Omental fat pad (tissue), 4 donors: ENCODE measurements at places on chromosomes 3 and 15.

GRCh38 chr3:108031895-108032294, 58.9 kb downstream of the CD47 start:
- no peak for DNase-seq

DNA sequence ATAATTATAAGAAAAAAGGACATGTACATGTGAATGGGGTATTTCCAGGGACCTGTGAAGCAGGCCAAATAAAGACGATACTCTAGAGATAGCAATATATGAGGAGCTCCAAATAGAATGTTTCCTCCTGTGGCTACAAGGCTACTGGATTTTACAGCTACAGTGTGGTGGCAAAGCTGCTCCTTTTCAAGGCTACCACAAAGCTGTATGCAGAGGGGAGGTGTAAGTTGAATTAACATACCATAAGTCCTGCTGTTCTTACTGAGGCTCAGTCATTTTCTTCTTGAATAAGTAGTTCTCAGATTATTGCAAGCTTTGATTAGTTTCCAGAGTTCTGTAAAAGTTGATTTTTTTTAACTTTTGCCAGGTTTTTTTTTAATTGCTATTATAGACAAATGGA, 1184.6 kb upstream of the EPHA6 start:
- no peak for DNase-seq

DNA sequence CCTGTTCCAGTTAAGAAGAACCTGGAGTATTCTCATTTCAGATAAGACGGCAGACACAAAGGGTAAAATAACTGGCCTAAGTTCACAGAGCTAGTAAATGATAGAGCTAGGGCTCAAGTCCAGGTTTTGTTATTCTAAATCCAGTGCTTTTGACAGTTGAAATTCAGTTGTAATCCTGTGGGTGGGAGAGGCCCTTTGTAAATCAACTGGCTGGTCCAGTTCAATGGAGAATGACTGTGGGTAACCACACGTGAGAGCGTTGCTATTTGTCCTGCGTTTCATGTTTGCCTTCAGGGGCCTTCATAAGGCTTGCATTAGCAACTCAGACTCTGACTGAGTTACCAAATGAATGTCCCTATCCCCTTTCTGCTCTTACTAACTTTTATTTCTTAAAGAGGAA, 24.2 kb upstream of the CD96 start:
- DNase-seq, result no peak

- DNase-seq, result no peak
Observed at GRCh38 chr3:5948084-5948483, 760.6 kb downstream of the EDEM1 start.

- DNase-seq, result no peak
Observed at GRCh38 chr15:38065721-38066345, 131.4 kb downstream of the TMCO5A start.

- no peak for DNase-seq
Observed at GRCh38 chr3:33826688-33827087, 28.3 kb downstream of the PDCD6IP start.

DNA sequence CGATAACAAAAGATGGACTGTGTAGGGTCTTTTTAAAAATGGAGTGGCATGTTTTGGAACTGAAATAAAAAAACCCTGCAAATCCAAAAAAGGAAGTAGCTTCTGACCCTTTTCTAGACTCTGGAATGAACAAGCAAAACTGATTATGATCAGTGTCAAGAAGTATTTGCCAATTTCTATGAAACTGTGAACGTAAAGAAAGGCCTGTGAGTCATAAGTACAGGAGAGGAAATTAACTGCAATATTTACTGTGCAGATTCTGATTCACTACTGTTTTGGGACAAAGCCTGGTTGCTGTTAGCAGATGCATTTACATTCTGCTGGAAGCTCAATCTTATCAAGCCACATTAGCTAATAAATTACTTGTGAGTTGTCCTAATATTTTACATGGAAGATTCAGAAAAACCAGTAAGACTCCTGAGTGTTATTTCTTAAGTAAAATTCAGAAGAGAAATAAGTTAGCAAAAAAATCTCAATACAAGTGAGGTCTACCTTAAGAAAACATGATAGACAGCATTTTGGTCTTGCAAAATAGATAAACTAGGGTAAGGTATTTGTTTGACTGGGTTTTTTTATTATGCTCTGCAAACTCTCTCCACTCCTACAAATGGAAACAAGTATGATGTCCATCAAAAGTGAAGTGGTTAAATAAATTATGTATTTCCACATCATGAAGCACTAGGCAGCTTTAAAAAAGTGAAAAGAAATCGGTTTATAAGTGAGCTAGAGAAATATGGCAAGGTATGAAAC, 90.2 kb upstream of the LMOD3 start:
- no peak for DNase-seq

- DNase-seq, result no peak
Observed at GRCh38 chr3:131218196-131218595, 163.4 kb upstream of the NUDT16 start.

DNA sequence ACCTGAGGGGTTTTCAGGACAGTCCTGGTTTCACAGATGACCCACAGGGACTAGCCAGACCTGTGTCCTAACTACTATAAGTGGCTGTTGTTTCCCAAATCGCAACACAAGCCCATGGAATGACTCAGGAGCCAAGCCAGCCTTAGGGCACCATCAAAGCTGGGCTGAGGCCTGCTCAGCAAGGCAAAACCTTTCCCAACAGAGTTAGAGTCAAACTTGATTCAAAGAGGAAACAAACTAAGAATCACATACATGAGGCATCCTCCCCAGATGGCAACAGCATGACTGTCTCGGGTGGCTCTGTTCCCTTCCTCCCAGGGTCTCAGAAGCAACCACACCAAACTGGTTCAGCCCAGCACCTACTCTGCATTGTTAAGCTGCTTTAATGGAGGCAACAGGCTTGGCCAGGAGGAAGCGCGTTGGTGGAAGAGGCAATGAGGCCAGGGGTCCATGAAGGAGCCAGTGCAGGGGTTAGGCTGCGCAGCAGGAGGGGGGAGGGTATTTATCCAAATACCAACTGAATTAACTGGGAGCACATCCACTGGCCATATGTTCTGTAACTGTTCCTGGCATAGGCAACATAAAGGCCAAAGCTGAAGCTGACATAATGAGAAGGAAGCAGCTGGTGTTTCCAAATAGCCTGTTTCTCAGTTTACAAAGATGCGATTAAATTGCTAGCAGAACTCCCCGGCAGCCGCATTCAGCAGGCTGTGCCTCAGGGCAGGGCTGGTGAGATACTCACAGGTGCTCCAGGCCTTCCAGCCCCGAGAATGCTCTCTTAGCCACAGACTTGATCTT, 102.4 kb downstream of the LRIG1 start:
- no peak for DNase-seq

DNA sequence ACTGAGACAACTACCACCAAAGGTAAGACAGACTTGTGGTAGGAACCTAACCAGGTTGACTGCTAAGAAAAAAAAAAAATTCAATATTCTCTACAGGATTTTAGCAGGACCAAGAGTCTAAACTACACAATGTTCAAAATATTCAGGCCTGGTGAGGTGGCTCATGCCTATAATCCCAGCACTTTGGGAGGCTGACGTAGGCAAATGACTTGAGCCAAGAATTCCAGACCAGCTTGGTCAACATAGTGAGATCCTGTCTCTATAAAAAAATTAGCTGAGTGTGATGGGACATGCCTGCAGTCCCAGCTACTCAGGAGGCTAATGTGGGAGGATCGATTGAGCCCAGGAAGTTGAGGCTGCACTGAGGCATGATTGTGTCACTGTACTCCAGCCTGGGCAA, 341.6 kb upstream of the WNT5A start:
- DNase-seq, result no peak

DNA sequence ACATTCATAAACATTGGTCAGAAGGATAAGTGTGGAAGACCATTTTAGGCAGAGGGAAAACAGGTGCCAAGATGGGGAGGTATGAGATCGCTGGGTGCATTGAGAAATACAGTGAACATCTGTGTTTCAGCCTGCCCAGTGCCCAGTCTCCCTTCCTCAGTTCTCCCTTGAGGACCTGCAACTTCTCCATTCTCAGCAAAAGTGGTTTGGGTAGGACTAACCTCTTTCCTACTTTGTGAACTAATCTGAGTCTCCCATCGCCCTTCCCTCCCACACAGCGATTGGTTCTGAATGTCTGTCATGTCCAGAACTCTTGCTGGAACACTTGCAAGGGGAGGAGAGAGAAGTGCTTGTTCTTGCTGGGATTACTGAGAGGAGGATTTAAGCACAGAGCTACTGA, 10.9 kb upstream of the CCNL1 start:
- no peak for DNase-seq

DNA sequence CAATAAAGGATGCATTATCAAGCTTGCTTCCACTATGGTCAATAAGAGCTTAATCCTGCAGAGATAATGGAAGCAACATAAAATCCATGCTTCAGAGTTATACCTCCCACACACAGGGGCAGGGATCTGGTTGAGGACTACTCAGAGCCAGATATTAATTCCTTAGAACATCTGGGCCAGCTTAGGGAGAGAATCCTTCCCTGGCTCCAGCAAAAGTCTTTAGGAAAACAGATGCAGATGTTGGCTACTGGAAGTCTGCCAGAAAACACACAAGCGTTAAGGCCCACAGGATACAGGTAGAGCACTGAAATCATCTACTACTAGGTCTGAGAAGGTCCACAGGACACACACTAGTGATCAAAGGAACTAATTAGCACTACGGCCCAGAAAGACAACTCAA, 25.2 kb downstream of the TMEM202 start:
- no peak for DNase-seq

DNA sequence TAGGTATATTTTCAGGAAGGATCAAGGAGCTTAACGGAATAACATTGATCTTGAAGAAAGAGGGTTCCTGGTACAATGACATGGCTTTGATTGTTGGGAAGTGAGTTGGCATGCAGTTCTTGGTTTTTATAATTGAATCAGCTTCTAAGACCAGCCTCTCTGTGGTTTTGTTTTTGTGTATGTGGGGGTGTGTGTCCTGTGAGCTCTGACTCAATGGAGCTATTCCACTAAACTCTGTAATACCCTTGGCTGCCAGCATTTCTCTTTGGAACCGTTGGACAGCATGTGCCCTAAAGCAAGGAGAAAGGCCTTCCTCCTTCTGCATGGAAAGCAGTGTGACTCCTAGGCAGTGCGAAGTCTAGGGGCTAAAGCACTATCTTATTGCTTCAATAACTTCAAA, 124.8 kb downstream of the EDEM1 start:
- DNase-seq, result no peak

DNA sequence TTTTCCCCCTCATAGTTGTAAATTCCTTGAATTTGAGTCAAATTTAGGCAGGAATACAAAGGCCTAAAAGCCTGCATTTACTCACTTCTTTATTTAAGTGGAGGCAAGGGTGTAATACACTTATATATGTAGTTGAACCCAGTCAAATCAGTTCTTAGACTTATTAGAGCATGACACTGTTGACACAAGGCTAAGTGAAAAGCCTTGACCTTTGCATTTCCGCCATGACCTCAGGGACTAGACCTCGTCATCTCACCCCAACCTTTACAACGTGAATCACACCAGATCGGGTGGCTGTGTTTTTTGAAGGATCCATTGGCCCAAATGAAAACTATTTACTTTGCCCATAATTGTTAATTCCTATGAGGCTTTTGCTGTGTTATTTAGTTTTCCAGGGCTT, 774.4 kb downstream of the ROBO1 start:
- no peak for DNase-seq

GRCh38 chr3:133888726-133889340, 6.8 kb downstream of the RAB6B start:
- DNase-seq, result no peak

DNA sequence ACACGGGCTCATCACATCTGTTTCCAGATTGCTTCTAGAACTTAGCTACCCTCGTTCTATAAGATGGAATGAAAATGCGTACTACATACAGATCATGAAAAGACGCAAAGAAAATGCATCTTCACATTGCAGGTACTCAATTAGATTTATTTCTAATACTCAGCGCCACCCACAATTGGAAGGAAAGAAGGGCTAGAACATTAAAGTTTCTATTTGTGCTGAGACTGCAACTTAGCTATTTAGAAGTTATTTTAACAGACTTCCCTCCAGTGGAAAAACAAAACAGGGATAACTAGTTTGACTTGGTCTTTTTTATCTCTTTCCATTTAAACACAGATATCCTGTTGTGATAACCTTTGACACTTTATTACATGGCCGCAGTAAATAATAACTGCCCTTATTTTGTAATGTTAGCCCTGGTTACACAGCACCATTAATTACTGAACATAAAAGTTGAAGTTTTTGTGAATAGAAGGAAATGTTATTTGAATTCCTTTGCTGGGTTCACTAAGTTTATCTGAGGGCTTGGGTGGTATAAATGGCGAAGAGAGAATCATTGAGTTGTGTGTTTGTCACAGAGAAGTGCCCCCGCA, 86.9 kb upstream of the SLC25A26 start:
- DNase-seq, result no peak
